ENCODE measurements at places on chromosomes 4 and X.

DNA sequence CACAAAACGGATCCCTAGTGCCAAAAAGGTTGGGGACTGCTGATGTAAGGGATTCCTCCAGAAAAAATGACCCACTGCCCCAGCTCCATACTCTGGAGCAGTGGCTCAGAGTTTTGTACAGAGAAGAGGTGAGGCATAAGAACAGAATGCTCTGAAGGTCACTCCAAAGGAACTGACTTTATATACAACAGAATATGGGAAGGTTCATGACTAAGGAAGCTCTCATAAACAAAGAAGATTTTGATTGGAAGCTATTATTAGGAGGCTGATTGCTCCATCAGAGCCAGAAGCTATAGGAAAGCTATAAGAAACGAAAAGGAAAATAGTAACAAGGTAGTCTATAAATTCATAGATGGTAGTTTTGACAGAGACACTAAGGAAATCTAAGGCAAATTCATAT, 203.1 kb downstream of the SLC7A11 start:
- peak; percentile 19 for DNase-seq

- DNase-seq: no peak
Observed at GRCh38 chr4:36256398-36256891, 12.1 kb upstream of the ARAP2 start.

DNA sequence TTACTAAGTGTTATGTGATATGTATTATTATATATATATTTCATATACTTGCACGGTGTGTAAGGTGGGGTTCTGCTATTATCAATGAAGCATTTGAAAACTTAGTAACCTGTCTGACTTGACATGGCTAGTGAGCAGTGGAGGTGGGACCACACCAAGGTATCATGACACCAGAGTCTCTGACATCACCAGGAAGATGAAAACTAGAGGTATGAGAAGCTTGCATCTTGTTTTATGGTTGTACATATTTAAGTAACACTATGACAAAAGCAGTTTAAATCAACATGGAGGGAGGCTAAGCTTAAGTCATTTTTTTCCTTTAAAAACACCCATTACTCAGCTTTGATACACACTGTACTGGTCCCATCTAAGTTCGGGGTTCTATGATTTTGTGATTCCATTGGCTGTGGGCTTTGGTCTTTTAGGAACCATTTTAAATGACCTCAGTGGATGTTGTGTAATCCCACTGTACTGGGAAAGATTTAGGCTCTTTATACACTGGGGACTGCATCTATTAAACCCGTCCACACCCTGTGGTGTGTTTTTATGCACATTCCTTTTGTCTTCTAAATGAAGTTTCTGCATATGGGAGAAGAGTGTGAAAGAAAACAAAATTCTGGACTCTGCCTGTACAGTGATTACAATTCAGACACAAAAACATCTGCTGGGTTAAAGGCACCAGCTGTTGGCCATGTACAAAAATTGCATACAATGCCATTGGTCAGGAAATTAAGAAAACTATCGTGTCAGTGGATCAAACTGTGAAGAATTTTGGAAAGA, 570.6 kb downstream of the SPRY1 start:
- DNase-seq: no peak

- no peak for DNase-seq
Observed at GRCh38 chrX:78517124-78517523, 142.0 kb downstream of the RTL3 start.

- peak; percentile 69 for DNase-seq
Observed at GRCh38 chr4:119627267-119628255, 1.0 kb downstream of the PDE5A start.

- DNase-seq: no peak
Observed at GRCh38 chr4:25923745-25924144, 9.7 kb downstream of the SMIM20 start.

GRCh38 chr4:88445252-88445651, 11.7 kb upstream of the HERC5 start:
- DNase-seq: no peak

DNA sequence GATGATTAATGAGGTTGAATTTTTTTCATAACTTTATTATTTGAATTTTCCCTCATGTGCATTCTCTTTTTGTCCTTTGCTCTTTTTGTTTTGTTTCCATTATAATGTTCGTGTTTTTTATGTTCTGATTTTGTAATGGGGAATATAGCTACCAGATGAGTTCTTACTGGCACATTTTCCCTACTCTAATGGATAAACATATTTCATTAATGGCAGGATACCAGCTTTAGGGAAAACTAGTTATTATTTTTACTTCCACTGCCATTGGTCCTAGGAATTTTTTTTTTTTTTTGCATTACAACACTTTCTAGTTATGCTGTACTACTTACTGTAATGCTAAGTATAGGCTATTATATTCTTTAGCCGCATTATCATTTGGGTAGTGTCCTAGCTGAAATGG, 286.3 kb downstream of the SPRY1 start:
- DNase-seq: no peak

DNA sequence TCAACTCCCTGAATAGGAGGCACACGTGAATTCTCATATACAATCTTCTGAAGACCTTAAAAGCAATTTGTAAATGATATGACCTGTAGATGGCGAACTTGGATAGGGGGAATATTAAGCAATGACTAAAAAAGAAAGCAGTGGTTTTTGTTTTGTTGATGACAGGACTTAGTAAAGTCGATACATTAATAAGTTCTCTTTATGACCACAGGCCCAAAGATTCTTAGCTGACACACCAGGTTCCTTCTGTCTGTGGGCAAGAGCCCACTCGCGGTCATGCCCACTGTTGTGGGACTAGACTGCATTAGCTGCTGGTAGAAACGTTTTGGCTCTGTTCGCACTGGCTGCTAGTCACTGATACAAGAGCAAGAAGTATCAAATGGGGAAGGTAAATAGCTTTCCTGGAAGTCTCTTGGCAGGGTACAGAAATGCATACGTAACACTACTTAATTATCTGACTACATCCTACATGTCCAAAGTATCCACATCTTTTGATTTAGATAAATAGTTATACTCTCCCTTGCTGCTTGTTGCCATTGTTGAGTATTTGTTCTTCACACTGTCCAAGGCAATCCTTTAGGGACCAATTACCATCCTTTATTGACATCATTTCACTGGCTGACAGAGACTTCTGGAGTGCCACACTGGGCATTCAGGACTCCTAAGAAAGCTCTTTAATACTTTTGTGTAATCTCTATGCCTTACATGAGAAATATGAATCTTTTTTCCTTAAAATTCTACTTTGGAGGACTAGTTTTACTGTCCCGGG, 31.0 kb downstream of the ALPK1 start:
- DNase-seq: peak; percentile 52

DNA sequence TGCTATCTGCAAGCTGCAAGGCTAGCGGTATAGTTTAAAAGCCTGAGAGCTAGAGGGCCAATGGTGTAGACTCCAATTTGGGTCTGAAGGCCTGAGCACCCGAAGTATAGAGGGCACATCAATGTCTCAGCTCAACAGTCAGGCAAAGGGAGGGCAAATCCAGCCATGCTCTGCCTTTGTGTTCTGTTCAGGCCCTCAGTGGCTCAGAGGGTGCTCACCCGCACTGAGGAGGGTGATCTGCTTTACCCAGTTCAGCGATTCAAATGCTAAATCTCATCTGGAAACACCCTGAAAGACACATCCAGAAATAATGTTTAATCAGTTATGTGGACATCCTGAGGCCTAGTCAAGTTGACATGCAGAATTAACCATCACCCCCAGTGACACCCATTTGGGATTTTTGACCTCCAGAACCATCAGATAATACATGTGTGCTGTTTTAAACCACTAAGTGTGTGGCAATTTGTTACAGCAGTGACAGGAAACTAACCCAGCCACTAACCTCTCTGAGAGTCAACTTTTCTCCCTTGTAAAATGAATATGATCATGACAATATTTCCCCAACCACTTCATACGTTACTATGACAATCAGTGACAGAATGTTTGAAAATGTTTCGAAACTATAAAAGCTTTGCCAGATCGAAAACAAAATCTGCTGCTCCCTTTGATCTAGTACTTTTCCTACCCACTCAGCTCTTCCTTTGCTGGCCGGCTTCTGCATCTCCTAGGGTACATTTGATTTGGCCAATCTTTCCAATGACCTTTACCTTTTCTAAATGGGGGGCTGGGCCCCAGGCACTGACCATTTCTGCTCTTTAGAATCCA, 8.4 kb upstream of the TBL1X start:
- no peak for DNase-seq

DNA sequence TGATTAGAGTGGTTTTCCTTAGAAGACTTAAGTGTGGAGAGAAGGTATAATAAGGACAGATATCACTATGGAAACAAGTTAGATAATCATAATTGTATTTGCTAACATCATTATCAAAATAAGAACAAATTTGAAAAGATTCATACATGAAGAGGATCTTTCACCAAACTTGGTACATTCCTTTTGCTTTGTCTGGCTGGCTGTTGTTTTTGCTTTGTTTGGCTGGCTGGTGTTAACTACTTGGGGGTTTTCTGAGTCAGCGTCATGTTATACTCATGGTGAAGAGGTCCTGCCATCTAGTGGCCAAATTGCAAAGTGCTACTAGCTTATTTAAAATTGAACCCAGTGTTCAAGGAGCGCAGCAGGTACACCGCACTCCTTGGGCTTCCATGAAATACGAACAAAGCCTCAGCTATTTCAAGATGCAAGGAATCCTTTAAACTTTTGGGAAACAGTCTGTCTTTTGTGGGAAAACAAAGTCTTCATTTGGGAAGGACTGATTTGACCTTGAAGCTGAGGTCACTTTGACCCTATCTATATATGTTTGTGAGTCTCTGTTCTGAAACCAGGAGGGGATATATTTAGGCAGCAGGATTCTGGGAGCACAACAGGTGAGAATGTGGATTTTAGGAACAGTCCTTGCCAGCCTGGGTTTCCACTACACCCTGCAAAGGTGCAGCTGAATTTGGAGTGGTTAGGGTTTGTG, 129.7 kb downstream of the PLS3 start:
- peak; percentile 85 for DNase-seq

GRCh38 chr4:40140196-40140595, 56.6 kb upstream of the RHOH start:
- no peak for DNase-seq

GRCh38 chr4:10442976-10443375, 14.2 kb downstream of the ZNF518B start:
- peak; percentile 15 for DNase-seq

DNA sequence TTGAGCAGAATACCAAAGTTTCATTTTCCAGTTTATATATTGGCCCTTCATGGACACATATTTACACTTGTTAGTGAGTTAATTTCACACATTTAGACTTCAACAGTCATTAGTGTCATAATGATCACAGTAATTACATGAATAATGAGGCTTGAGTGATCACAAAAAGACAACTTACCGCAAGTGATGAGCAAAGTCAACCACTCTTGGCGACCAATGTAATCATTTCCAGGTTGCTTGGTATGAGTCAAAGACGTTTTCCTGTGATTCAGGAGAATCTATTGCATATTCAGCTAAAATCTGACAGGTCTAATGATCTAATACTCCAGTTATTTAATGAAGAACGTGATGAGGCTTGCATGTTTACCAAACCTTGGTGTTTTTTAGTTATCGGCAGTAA, 407.9 kb upstream of the TENM3 start:
- no peak for DNase-seq

DNA sequence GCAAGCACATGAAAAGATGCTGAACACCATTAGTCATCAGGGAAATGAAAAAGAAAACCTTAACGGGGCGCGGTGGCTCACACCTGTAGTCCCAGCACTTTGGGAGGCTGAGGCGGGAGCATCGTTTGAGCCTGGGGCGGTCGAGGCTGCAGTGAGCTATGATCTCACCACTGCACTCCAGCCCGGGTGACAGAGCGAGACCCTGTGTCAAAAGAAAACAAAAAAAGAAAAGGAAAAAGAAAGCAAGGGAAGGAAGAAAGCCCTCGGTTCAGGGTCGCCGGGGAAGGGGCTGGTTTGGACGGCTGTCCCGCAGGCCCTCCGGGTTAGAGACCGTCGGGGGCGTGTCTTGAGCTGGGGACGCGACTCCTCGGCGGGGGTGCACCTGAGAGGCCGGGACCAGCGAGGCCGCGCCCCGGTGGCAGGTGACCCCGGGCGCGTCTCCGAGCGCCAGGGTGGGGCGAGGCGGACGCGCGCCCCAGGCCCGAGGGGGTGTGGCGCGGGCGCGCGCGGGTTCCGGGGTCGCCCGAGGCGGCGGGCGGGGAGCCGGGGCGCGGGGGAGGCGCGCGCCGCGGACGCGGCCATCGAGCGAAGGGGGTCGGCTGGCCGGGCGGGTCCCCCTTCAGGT, 478 bp upstream of the PLXNA3 start:
- DNase-seq: peak; percentile 6

DNA sequence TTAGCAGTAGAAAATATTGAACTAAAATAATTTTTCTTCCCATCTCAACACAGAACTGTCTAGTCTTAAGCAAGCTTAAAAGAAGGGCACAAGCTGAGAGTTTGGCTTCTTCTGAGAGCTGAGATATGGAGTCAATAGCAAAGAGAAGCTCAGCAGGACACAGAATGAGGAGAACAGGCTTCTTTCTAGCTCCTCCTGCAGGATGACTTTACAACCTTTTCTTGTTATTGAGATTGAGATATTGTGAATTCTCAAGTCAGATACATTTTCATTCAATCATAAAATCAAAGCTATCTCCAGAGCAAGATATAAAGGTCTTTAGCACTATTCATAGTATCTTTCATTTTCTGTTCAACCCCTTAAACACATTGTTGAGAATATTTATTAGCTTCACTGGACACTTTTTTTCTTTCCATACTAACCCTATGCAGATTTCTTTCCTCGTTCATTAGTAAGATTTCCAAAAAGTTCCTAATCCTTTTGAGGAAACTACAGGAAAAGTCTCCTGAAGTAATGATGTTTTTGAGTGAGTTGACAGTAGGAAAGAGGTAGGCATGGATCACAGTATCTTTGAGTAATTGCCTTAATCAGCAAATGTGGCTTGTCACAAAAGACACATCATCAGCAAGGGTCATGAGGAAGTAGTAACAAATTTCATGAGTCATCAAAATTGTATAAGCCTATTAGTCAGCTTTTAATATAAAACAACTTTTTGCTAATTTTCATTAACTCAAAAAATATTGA, 17.8 kb upstream of the CXCL3 start:
- no peak for DNase-seq

- DNase-seq: peak; percentile 7
Observed at GRCh38 chrX:107978707-107979307, 3.4 kb downstream of the TEX13B start.

GRCh38 chr4:138758876-138759553, 256.6 kb upstream of the NOCT start:
- no peak for DNase-seq

DNA sequence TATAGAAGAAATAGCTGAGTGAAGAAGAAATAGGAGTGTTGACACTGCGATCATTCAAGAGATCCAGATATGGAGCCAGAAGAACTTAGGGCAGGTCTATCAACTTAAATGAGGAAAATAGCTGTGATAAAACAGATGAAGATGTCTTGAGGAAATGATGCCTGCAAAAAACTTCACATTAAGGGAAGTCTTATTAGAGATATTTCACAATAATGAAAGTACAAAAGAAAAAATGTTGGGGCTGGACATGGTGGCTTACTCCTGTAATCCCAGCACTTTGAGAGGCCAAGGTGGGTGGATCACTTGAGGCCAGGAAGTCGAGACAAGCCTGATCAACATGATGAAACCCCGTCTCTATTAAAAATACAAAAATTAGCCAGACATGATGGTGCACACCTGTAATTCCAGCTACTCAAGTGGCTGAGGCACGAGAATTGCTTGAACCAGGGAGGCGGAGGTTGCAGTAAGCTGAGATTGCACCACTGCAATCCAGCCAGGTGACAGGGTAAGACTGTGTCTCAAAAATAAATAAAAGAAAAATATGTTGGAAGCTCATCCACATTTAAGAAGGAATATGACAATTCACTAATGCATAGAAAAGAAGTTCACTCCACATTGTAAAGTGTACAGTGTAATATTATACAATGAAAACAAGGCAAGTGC, 56.3 kb downstream of the PKD2 start:
- no peak for DNase-seq

- DNase-seq: no peak
Observed at GRCh38 chr4:792626-793092, 33.3 kb downstream of the CPLX1 start.
